ENCODE measurements at places on chromosomes 1 and 21. TPM values are rescaled to one million over a fixed set of nuclear protein-coding genes. Genes with fewer than 3 reads are reported as not detected.

- DNase-seq, result no peak
These were observed 525.2 kb upstream of the PBX1 start for GRCh38 chr1:164033782-164034181.

DNA sequence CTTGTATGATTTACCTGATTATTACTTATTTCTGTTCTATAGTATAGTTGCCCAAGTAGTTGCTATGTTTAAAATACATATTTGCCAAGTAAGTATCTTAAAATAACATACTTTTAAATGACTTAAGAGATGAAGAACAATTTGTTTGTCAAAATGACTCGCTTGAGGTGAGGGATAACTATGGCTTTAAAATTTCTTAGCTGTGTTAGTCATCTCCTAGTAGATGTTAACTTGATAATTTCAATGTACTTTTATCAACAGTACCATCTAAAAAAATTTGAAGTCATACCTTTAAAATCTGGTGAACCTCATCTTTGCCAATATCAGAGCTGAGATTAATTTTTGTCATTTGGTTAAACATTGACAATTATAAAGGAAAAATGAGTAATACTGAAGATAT, 37.7 kb downstream of the ODR4 start:
- peak; percentile 24 for DNase-seq

DNA sequence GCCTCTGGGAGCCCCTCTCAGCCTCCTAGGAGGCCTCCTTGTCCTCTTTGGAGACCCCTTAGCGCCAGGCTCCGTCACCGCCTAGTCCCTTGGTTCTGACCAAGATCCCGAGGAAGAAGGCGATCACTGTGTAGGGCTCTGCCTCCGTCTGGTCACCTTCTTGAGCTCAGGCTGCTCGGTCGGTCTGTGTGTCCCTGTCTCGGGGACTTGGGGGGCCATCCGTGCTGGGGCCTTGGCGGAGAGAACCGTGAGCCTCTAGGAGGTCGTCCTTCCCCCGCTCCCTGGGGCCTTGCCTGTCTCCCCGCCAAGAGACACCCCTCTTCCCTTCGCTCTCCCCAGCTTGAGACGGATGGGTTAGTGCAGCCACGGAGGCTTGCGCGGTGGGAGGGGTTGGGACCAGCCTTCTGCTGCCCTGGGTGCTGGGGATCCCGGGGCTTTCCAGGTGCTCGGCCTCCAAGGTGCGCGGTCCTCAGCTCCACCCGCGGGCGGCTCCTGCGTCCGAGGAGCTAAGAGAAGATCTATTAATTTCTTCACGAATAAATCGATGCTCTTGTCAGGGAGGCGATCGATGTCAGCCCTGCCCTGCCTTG, 701 bp upstream of the INSRR start:
- DNase-seq, result no peak

- no peak for DNase-seq
These were observed 101.3 kb upstream of the USP24 start for GRCh38 chr1:55316502-55316901.

COA7 gene
- total RNA-seq, result 13.2 TPM

DNA sequence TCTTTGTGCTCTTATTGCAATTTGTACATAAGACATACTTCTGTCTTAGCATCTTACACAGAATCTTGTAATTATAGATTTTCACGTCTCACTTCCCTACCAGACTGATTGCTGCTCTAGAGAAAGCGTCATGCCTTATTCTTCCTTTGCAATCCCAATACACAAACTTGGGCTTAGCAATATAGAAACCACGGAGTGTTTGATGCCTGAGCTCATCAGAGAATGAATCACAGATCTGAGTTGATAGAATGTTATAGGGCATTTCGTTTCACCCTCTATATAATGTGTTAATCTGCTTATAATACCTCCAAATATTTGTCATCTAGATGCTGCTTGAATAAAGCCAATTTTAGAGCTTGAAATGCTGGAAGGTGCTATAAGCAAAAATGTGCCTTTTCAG, 6.6 kb downstream of the FMO1 start:
- no peak for DNase-seq

GRCh38 chr1:22163564-22163963, 20.7 kb upstream of the WNT4 start:
- DNase-seq, result no peak

DNA sequence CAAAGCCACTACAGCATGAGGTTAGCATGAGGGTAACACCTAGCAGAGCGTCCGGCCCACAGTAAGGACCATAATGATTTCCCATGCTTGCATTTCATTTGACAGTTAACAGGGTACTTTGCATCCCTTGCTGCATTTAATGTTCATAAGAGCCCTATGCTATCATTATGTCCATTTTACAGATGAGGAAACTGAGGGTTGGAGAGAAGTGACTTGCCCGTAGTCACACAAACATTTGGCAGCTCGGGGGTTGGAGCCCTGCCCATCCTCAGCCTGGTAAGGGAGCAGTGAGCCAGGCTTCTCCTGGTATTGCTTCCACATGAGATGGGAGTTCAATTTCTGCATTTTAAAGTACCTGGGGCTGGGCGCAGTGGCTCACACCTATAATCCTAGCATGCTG, 16.5 kb upstream of the EPHB2 start:
- DNase-seq, result no peak

- no peak for DNase-seq
These were observed 22.1 kb upstream of the CITED4 start for GRCh38 chr1:40884055-40884795.

GRCh38 chr1:67760030-67760821, 73.0 kb downstream of the GNG12 start:
- DNase-seq, result peak; percentile 89

GRCh38 chr1:55773211-55773940, 558.2 kb upstream of the USP24 start:
- no peak for DNase-seq

GJA9 gene
- total RNA-seq, result not detected

ZFP69B gene
- 6.8 TPM for total RNA-seq

DNA sequence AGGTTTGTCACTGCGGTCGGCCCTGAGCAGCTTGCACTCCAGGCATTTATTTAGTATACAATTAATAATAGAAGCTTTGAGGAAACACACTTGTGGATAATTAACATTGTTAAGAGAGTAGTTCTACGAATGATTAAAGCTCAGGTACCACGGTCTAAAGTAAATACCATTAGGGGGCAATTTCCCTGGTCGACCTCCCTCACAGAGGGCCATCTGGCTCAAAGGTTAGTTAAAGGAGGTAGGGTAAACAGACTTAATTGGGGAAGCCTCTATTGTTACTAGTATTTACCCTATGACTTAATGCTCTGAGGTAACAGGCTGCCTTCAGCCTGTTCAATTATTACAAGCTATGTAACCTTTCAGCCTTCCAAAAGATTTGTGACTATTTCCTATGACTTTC, 122.3 kb upstream of the SLC44A3 start:
- no peak for DNase-seq

- DNase-seq, result peak; percentile 65
These were observed 19.8 kb upstream of the ABCD3 start for GRCh38 chr1:94398356-94398755.

RNF186 gene
- total RNA-seq, result not detected

DNA sequence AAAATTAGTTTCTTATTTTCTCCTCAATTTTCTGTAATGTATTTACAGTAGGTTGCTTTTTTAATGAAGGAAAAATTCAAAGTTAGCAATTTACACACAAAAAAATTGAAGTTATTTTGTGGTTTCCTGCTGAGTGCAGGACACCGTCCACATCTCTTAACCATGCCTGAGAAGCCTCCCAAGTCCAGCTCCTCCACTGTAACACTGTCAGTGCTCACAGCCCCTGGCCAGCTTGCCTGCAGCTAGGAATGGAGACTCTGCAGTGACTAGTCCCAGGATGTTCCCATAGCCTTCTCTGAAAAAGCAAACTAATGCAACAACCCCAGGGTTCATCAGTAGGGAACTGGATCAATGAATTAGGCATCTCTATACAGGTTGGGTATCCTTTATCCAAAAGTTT, 3.5 kb downstream of the A3GALT2 start:
- no peak for DNase-seq

ASCL5 gene
- not detected for total RNA-seq

MAP3K21 gene
- under 0.01 TPM for total RNA-seq

CHI3L1 gene
- total RNA-seq, result not detected

DNA sequence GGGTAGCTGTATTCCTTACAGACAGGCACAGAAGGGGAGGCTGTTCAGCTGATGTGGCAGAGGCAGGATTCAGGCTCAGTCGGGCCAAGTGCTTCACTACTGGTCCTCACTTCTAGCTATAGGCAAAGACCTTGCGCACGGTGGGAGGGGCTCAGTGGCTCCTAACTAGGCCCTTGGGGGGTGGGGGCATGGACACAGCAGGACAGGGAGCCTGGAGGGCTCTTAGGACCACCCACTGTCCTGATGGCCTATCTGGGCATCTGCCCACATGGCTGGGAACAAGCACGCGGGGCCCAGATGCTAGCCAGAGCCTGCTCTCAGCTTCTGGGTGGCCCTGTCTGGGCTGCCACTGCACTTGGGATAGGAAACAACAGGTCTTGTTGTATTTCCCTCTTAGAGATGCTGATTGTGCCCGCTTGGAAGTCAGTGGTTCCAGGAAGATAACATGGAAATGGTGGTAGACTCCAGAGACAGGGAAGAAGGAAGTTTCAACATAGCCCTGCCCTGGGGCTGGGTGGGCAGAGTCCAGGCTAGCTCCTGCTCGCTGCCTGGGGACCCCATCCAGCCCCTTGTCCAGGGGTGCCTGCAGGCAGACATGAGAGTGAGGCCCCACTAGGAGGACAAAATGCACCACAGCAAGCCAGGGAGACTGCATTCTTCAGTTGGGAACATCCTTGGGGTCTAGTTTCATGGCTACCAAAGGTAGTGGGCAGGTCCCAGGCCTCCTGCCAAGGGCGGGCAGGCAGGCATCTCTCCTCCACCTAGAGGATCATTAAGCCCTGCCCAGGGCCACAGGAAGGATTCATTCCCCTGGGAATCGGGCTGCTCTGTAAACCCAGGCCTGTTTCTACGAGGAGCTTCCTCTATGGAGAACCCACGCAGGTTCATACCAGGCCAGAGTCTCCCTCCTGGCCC, 102.5 kb downstream of the BCAR3 start:
- DNase-seq, result no peak

DNA sequence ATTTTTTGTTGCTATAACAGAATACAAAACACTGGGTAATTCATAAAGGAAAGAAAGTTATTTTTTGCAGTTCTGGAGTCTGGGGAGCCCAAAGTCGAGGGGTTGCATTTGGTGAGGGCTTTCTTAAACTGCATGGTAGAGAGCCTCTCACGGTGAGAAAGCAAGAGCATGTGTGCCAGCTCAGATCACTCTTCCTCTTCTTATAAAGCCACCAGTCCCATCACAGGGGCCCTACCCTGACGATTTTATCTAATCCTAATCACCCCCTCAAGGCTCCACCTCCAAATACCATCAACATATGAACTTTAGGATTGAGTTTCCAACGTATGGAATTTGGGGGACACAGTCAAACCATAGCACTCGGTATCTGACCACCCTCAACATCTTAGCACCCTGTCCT, 1.0 kb upstream of the STRIP1 start:
- no peak for DNase-seq

DNA sequence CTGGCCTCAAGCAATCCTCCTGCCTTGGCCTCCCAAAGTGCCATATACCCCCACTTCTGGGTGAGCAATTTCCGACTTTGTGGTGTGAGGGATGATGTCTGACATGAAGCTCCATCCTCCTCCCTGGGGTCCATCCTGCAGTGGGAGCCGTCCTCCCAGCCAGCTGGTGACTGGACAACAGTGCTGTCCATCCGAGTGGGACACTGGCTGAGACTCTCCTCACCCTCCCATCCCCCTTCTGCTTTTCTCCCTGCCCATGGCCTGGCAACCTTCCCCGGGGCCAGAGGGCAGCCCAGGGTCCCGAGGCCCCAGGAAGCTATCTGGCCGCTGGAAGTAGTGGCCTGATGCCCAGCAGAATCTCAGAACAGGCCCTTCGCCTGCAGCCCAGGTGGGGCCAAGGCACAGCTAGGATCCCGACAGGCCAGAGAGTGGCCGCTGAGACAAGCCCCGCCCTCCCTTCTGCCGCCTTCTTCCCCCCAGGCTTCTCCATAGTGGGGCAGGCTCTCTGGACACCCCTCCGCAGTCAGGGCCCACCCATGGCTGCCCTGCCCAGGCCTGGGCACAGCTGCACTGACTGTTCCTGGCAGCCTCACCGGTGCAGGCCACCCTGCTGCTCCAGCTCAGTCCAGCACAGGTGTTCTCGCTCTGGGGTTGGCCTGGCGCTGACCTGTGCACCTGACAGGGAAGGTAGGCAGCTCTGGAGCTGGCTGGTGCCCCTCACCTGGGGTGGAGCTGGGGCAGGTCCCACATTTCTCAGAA, 8.4 kb upstream of the FAAP20 start:
- DNase-seq, result no peak

GRCh38 chr1:150613061-150613920, 16.1 kb downstream of the ENSA start:
- peak; percentile 92 for DNase-seq

DNA sequence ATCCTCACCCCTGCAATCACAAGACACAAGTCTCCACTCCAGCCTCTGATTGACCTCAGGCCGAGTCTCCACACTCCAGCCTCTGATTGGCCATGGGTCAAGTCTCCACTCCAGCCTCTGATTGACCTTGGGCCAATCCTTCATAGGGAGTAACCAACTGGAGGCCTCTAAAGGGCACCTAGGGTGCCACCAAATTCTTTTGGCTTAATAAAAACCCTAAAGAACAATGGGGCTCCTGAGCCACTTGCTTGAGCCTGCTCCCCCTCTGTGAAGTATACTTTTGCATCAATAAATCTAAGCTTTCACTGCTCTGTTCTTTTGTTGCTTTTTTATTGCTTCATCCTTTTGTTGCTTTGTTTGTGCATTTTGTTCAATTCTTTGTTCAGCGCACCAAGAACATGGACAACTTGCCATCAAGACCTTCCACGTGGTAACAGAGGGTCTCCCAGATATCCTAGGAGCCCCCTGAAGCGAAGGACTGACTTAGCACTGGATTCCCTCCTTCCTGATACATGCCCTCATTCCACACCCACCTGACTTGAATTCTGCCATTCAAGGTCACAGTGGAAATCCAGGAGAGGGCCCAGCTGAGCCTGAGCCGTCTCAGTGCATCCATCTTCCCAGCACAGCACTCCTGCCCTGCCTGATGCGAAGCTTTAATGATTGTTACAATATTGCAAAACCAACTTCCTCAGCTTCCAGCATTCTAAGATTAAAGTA, 152.9 kb downstream of the NPHP4 start:
- no peak for DNase-seq

OR10Z1 gene
- total RNA-seq, result not detected

- no peak for DNase-seq
These were observed 48.2 kb downstream of the SSBP3 start for GRCh38 chr1:54357967-54358366.

GRCh38 chr1:214565310-214565709, 13.9 kb upstream of the PTPN14 start:
- DNase-seq, result no peak

TTC39A gene
- not detected for total RNA-seq

GRCh38 chr1:153565529-153566374, at the start of gene S100A2:
Gene S100A2, minus strand, starts transcription at chr1:153565844. Its CDS starts 1,967 bp downstream, at chr1:153563877.
- DNase-seq, result peak; percentile 97

DNA sequence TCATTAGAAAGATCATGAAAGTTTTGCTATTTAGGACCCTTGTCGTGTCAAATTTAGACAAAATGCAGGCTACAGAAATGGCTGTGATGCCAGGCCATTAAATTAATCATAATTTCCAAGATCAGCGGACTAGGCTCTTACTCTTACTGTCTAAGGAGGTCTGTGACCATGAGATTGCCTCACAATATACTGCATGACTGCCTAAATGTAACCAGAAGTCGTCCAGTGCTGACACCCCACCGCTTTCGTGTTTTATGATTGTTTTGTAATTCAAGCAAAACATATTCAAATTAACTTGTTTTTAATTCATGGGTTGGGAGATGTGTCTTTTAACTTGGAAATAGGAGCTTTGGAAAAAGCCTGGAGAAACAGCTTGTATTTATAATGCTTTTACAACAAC, 947.5 kb downstream of the BRINP3 start:
- DNase-seq, result no peak
